ENCODE measurements at places on chromosomes 4 and X.

DNA sequence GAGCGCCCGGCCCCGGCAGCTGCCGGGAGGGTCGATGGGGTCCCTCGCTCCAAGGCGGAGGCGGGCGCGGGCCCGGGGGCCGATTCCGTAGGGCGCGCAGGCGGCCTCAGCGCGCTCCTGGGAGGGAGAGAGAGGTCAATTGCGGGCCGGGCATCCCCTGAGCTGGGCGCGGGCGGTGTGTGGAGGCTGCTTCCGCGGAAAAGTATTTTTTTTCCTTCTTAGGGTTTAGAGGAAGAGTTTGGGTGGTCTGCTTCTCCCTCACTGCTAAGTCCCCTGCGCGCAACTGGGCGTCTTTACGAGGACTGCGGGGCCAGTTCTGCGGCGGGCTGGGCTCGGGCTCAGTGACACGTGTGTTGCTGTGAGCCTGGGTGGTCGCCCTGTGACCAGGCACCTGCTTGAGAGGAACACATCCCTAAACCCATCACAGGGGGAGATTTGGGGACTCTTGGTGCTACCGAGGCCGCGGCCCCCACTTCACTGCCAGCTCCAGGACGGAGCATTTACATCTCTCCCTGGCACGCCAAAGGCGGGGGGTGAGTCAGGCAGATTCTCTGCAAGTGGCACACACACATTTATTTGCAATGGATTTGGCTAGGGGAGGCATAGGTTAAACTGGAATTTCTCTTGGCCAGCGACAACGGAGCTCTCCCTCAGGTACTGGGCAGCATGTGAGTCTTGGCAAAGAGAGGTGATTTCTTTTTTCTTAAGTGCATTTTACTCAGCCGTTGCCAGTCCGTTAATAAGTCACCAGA lies 151.2 kb upstream of the SLC4A4 start:
- no peak for DNase-seq

DNA sequence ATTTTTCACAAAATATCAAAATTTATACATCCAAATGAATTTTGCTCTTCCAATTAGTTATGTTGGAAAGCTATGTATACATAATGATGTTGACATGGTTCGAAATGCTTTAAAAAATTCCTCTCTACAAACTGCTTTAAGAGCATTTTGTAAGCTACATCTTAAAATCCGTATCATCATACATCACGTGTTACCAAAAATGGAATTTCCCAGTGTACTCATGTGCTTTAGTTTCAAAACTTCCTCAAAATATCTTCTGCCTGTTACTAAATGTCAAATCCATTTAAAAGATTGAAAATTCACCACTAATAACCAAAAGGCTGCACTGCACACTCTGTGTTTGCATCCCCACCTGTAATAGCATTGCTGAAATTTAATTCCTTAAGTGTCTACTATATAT lies 87.9 kb downstream of the WDFY3 start:
- DNase-seq: no peak

GRCh38 chrX:2614911-2615310 lies 76.2 kb upstream of the CD99 start:
- no peak for DNase-seq

DNA sequence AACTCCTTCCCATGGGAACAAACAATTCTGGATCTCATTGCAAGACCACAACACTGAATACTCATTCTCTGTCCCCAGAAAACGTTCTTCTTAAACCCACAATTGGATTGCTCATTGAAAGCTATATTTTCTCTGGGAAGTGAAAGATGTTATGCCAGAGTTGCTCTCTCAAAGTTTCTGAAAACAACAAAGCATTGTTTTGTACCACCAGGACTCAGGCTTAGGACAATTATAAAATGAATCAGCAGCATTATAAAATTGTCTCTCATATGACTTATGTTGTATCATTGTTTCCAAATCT lies 26.5 kb downstream of the TFDP3 start:
- no peak for DNase-seq

DNA sequence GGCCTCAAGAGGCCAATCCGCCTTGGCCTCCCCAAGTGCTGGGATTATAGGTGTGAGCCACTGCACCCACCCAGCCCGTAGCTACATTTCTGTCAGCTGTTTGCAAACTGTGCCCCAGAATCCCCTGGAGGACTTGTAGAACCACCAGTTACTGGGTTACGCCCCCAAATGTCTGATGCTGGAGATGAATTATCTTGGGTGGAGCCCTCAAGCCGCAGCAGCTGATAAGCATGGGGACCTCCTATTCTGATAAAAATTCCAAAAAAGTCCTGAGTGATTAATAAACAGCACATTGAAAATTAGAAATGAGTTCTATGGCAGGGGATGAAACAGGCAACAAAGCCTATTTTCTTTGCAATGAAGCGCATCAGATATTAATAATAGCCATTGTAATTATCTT lies 105.0 kb downstream of the PTTG2 start:
- no peak for DNase-seq

DNA sequence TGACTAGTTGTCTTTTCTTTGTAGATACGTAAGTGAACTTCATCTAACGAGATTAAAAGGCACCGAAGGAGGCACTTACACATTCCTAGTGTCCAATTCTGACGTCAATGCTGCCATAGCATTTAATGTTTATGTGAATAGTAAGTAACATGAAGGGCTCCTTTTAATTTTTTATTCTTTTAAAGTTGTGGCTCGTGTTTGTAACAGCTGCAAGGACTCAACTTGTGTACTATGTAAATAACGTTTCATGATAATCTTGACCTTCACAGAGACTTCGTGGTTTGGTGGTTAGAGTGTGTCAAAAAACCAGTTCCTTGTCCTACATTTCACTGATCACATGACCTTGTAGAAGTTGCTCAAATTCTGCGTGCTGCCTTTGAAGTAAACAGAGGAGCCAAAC lies 51.6 kb downstream of the KIT start:
- no peak for DNase-seq

DNA sequence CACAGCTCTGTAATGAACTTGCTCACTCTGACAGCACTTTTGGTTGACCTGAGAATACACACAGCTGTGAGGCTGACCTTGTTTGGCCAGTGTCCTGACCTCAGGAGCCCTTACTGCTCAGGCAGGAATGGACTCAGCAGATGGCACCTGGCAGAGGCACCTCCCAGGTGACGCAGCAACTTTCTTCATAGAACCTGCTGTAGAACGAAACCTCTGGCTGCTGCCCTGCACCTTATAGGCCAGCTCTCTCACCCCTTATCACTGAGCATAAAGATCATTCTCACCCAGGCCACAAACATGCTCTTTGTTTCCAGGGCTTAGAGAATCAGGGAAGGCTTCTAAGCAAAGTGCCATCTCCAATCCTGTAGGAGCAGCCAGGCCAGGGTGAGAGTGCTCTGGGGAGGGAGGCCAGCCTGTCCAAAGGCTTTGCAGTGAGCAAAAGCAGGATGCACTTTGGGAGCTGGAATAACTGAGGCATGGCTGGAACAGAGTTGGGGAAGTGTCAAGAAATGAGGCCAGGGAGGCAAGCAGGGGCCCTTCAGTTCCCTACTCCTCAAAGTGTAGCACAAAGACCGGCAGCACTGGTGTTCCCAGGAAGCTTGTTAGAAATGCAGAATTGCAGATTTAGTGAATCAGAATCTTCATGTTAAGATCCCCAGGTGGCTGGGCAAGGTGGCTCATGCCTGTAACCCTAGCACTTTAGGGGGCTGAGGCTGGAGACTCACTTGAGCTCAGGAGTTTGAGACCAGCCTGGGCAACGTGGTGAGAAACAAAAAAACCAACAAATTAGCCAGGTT lies 13.3 kb upstream of the CENPU start:
- no peak for DNase-seq

GRCh38 chr4:173046818-173047217 lies 121.8 kb upstream of the GALNT7 start:
- DNase-seq: no peak

GRCh38 chrX:134459683-134460004 lies 321 bp upstream of the HPRT1 start:
- no peak for DNase-seq

DNA sequence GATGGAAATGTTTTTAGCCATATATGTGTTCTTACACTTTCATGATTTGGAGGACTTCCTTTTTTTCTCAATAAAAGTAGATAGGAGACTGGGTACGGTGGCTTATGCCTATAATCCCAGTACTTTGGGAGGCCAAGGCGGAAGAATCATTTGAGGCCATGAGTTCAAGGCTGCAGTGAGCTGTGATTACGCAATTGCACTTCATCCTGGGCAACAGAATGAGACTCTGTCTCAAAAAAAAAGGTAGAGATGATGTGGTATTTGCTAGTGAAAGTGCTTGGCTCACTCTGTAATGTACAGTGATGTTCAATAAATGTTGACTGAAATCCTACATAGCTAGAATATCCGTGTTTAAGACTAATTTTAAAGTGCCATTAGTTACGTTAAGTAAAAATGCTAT lies 27.4 kb downstream of the KLHL2 start:
- no peak for DNase-seq

DNA sequence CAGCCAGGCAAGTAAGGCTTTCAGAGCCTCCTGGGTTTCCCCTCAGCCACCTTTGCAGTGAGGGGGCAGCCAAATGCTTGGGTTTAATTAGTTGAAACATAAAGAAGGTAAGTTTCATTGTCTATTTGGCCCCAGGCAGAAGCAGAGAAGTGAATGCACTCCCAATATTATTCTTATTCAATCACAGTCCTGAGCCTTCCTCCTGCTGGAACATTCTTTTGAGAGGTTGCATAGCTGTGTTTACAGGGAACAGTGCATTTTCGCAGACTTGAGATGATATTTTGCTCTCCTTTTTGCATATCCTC lies 13.9 kb downstream of the SLC2A9 start:
- DNase-seq: no peak

DNA sequence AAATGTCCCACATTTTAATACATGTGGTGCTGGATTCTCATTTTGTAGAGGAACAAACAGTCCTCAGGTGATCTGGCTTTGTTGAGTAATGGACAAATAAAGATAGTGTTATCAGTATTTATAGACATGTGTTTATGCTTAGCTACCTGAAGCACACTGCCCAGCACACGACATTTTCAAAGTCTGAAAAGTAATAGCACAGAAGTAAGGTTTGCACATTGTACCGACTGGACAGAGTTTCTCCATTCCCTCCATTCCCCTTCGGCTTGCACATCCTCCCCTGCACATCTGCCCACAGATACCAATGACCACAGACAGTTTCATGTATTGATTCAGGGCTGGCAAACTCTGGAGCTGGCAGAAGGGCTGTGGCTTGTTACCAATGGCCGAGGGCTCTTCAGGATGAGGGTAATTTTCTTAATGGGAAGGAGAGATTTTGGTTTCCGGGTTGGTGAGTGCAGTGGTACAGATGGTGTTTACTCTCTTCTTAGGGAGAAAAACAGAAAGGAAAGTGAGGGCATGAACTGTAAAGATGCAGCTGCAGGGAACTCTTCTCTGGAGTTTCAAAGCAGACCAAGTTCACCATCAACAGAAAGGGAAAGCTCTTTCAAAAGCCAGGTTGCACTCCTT lies 2.3 kb downstream of the GRPR start:
- no peak for DNase-seq

- DNase-seq: no peak
Measured at GRCh38 chr4:157576671-157577217, 356.2 kb downstream of the GRIA2 start.

DNA sequence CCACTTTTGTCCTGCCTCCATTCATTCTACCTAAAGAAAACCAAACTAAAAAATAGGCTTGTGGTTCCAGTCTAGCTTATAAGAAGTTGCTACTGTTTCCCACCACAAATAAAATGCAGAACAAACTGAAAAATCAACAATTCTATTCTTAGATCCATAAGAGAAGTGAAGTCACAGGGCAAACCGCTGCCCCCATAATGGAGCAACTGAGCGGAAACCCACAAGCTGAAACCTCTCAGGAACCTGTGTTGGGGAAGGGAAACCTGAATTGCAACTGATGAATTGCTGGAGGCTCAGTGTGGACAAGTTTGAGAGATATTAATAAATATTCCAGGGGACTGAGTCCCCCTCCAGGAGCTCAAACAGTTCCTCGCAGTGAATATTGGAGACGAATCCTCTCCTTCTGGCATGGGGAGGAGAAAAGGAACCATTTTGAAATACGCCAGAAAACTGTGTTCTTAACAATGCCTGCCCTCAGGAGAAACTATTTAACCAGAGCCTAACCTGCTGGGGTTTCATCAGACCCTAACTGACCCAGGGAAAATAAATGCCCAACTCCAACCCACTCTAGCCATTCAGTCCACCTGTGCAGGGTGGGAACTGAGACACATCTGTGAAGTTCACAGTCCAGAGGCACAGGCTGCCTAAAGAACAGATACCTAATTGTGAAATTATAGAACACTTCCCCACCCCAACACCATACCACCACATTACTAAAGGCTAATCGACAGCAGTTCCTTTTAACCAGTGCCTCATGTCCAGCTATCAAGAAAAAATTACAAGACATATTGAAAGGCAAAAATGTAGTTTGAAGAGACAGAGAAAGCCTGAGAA lies 22.8 kb upstream of the SH3RF1 start:
- DNase-seq: no peak

DNA sequence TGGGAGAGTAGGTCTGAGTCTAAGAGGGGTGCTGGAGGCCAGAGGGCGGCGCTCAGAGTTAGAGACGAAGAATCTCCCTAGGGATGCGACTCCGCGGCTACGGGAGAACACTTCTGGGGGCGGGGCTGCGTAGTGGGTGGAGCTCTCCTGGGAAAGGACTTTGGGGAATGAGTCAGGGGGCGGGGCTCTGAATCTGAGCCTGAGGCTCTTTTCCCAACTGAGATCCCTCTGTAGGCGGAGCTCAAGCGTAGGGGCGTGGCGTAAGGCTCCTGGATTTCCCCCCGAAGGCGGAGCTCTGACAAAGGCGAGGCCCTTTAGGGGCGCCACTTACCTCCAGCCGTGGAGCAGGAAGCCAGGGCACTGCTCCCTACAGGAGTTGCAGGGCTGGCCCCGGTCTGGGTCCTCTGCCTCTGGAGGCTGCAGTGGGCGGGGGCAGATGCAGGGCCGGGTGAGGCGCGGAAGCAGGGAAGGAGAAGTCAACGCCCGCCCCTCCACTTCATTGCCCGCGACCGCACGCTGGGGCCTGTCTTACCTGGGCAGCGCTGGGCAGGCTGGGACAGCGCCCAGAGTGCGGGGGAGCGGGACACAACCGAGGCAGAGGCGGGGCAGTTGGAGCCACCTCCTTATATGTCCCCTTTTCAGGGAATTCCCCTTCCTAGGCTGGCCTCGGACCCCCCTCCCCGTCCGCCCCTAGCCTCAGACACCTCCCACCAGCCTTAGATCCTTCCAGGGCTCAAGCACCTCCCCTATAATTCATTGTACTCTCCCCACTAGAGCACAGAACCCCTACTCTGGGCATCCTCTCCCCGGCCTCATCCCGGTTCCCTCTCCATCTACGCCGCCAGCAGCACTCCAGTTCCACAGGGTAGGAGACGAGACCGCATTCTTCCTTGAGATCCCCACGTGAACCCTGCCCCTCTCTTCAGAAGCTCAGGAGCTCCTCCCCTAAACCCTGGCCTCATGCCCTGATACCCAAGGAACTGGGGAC lies 1.6 kb downstream of the PRICKLE3 start:
- DNase-seq: no peak

- DNase-seq: no peak
Measured at GRCh38 chr4:1576304-1576960, 107.7 kb downstream of the FAM53A start.

DNA sequence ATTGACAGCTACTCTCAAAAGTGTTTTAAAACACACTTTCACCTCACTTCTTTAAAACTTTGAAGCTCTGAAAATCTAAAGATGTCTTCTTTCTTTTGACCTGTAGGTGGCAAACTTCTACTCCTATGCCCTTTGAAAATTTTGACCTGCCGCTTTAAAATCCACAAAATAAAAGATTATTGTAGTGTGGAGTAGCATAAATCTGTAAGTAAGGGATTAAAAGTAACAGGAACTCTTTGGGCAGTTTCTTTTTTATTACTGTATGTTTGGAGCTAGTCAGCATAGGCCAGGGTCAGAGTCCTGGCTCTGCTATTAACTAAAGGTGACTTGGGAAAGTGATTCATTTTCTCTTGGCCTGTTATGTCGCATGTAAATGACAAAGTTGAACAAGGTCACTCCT lies 25.5 kb downstream of the BBS12 start:
- no peak for DNase-seq

All from stimulated activated CD8-positive, alpha-beta memory T cell treated with anti-CD3 and anti-CD28 coated beads, Interleukin-15, amount 100 ng/mL, for 48 hours (primary cell).